Non-pigmented ciliary epithelial cell (primary cell): ENCODE measurements at places on chromosomes 13 and 19.
A peak's percentile ranks its signal among the peaks of the same experiment; 100 is the strongest.

GRCh38 chr19:10690341-10690781 lies 10.9 kb upstream of the QTRT1 start:
- peak; percentile 19 for DNase-seq

DNA sequence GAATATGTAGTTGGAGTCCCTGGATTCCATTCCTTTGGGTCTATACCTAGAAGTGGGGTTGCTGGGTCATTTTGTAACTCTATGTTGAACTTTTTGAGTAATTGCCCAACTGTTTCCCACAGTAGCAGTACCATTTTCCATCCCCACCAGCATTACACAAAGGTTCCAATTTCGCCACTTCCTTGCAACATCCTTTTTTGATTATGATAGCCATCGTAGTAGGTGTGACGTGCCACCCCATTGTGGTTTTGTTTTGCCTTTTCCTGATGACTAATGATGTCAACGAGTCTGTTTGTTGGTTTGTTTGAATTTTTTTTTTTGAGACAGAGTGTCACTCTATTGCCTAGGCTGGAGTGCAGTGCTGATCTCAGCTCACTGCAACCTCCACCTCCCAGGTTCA lies 3.3 kb upstream of the PEX11G start:
- DNase-seq, result no peak

DNA sequence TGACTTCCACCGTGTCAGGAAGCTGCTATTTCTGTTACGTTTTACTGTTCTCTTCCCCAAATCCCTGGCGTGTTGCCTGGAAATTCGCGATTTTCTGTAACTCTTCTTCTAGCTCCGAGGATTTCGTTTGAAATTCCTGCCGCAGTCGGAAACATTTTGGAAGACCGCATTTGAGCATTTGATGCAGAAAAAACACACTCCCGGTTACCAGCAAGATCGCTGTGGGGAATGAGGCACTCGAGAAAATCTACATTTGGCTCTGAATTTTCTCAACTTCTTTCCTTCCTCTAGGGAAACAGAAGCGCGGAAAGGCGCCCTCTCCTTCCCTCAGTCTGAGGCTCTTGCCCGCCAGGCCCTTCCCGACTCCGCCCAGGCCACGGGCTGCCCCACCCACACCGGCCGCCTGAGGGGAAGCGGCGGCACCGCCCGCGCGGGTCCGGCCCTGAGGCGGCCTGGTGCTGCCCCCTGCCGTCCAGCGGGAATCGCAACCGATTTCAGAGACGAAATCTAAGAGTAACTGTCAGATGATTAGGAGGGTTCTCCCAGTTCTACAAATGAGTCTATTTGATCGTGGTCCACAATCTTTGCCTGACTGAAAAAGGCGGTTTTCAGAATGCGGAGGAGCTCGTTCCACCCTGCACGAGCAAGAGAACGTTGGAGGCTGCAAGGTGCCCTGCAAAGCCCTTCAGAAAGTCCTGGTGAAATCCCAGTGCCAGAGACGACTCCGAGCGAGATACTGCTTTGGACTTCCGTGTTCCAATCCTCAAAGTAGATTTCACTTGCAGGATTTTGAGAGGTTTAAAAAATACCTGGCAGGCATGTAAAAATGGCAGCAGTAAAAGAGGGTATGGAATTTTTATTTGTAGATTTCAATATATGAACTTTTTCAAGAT lies 18.4 kb upstream of the TUBGCP3 start:
- no peak for DNase-seq

DNA sequence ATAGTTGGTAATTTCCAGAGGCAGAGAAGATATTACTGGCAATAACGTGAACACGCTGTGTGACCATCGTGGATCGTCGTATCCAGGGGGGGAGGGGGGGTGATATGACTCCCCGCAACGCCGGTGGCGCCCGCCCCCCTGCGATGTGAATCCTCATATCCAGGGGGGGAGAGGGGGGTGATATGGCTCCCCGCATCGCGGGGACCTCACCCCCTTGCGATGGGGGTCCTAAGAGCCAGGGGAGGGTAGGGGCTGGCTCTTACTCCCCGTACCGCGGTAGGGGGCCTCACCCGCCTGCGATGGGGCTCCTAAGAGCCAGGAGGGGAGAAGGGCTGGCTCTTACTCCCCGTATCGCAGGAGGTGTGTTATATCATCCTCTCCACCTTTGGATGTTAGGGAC lies 31.3 kb upstream of the RGCC start:
- no peak for DNase-seq

DNA sequence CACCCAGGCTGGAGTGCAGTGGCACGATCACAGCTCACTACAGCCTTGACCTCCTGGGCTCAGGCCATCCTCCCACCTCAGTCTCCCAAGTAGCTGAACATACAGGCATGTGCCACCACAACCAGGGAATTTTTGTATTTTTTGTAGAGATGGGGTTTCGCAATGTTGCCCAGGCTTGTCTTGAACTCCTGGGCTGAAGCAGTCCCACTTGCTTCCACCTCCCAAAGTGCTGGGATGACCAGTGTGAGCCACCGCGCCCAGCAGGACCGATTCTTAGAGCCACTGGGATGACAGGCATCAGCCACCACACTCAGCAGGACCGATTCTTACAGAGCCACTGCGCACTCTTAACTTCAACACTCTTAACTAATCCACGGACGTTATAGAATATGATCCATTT lies 54.9 kb upstream of the RANBP3 start:
- no peak for DNase-seq

DNA sequence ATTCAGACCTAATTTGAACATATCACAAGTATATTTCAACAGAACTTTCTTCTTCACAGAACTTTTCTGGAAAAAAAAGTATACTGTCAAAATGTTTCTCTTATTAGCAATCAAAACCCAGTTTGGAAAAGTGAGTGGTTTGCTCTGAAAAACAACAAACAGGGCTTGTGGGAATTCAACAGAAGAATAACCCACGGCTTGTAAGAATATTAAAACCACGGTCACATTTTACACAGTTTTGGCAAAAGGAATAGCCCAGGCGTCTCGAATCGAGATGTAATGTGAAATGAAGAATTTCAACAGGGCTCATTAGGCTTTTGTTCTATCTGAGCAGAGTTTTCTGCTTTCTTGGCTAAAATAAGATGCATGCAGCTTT lies 70.7 kb downstream of the COL4A2 start:
- DNase-seq, result no peak

GRCh38 chr13:84686973-84687372 lies 804.7 kb upstream of the SLITRK1 start:
- DNase-seq, result no peak

DNA sequence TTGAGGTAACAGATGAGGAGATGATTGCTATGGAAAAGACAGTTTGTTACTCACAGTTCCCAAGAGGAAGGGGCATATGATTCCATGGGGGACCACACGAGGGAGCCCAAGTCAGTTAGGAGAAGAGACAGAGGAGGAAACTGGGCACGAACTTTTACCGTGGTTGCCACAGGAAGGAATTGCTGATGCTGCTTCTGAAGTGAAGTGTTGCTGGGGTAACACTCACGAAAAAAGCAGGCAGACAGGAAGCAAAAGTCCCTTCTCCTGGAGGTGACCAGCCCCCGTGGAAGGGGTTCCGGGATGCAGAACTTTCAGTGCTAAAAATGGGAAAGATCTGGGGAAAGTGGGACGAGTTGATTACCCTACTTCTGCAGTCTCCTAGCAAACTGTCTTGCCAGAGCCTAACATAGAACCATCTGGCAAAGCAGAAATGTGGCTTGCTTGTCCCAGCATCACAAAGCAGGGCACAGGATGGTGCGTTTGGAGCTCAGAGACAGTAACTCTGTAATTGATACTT lies 35.4 kb upstream of the MAP3K10 start:
- DNase-seq, result no peak

DNA sequence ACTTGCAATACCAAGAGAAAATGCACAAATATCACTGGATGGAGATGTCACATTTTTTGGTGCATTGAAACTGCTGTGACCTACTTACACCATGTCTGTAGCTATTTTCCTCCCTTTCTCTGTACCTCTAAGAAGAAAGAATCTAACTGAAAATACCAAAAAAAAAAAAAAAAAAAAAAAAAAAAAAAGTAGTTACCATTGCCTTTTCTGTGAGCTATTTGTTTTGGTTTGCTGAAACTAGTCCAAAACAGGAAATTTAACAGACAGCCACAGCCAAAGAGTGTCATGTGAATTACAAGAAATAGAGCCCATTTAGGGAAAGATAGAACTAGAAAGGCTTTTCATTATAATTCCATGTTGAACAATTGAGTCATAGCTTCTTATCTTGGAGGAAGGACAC lies 37.3 kb downstream of the TNFSF13B start:
- no peak for DNase-seq

- DNase-seq, result no peak
Measured at GRCh38 chr13:43687038-43687437, 99.7 kb downstream of the ENOX1 start.

DNA sequence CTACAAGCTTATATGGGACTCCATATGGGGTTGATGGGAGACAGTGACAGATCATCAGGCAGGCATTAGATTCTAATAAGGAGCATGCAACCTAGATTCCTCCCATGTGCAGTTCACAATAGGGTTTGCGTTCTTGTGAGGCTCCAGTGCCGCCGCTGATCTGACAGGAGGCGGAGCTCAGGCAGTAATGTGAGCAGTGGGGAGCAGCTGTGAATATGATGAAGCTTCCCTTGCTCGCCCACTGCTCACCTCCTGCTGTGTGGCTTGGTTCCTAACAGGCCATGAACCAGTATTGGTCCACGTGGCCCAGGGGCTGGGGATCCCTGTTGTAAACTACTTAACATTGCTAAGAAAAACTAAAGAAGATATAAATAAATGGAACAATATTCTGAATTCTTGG lies 378.4 kb downstream of the KCNRG start:
- DNase-seq, result peak; percentile 43

DNA sequence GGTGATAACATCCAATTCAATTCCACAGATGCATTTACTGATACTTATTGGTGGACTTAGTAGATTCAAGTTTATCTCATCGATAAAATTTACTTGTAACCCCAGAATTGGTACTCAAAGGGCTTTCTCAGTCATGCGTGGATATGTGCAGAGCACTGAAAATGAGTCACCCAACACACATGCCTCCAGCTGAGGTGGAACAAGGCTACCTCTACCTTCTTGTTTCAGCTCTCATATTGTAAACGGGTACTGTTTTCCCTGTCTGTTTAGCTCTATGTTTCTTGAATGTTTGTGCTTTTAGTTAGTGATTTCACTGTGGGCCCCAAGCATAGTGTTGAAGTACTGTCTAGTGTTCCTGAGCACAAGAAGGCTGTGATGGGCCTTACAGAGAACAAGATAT lies 1.5 kb downstream of the LRRC63 start:
- no peak for DNase-seq

DNA sequence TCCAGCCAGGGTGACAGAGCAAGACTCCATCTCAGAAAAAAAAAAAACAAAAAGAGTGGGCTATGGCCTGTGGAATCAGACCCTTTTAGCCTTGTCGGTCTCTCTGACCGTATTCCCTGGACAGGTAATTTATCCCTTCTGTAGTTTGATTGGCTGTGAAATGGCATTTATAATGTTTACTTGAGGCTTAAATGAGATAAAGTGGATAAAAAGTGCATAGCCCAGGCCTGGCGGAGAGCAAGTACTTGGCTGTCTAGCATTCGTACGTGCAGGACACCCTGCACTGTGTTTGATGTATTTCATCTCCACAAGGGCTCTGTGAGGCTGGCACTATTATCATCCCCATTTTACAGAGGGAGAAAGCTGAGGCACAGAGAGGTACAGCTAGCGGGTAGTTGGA lies 7.0 kb downstream of the NTN5 start:
- no peak for DNase-seq

DNA sequence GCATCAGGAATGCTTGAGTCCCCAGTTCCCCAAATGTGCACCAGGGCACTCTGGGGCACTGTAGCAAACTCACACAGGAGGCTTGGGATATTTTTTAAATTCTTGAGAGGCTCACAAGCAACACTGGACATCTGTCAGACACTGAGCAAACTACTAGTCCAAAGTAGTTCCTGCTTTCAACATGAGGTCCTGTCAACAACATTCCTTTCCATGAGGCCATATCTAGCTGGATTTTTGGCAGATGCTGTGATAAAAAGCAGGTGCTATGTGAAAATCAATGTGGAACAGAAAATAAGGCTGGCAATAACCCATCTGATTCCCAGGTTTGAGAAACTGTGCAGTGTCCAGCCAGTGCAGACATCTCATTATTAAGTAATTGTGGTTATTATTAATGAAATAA lies 50.5 kb downstream of the STARD13 start:
- no peak for DNase-seq

- DNase-seq, result no peak
Measured at GRCh38 chr13:76020421-76020955, 384.4 kb downstream of the LMO7 start.

- DNase-seq, result no peak
Measured at GRCh38 chr19:19356500-19356899, 35.9 kb downstream of the MAU2 start.

DNA sequence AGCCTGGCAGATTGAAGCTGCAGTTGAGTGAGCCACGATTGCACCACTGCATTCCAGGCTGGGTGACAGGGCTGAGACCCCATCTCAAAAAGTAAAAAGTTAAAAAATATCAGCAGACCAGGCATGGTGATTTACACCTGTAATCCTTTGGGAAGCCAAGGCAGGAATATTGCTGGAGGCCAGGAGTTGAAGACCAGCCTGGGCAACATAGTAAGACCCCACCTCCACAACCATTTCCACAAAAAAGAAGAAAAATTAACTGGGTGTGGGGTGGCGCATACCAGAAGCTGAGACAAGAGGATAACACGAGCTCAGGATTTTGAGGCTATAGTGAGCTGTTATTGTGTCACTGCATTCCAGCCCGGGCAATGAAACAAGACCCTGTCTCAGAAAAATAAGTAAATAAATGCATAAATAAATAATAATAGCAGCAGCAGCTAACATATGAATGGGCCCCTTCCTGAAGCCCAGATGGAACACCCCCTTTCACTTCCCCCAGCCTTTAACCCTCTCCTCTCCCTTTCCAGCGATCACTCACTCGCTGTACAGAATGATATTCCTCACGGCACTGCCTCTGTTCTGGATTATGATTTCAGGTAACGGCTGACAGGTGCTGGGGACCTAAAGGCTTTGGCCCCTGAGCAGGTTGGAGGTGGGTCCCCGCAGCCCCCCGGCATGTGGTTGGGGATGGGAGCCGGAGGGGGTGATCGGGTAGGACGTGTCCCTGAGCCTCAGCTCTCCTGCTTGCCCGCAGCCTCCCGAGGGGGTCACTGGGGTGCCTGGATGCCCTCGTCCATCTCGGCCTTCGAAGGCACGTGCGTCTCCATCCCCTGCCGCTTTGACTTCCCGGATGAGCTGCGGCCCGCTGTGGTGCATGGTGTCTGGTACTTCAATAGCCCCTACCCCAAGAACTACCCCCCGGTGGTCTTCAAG lies 3.2 kb downstream of the MAG start:
- no peak for DNase-seq

GRCh38 chr13:97359181-97360057 lies 74.5 kb upstream of the RAP2A start:
- peak; percentile 45 for DNase-seq

GRCh38 chr13:114118511-114119123 lies 13.8 kb downstream of the RASA3 start:
- no peak for DNase-seq

DNA sequence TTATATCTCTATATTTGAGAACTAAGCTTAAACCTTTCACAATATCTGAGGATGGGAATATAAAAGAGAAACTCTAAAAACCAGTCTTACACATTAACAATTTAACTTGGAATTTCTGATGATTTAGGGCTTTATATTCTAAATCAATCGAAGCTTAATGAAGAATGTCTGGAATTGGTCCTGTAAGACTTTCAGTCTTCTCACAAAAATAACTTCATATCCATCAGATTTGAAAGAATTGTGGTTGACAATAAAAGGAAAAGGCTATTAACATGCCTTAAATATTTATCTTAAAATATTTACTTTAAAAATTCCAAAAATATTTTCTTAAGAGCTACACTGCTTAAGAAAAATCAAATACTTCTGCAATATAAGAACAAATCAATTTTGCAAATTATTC lies 27.3 kb downstream of the MYCBP2 start:
- DNase-seq, result no peak

GRCh38 chr19:47093254-47093653 lies 20.3 kb downstream of the ZC3H4 start:
- DNase-seq, result no peak
